ENCODE measurements at places on chromosomes 4 and X. TPM values are rescaled to one million over a fixed set of nuclear protein-coding genes. Genes with fewer than 3 reads are reported as not detected.

Gene SUPT20HL1
- not detected for polyA plus RNA-seq

Gene SPANXA2
- not detected for polyA plus RNA-seq

Gene SH3D19
- polyA plus RNA-seq, result 60.4 TPM

Gene HPGD
- 0.43 TPM for polyA plus RNA-seq

Gene SLC9A6
- 20.5 TPM for polyA plus RNA-seq

Gene FRG2
- not detected for polyA plus RNA-seq

Gene SLC16A2
- 7.7 TPM for polyA plus RNA-seq

Gene PWWP3B
- polyA plus RNA-seq, result 1.9 TPM

Gene GABRG1
- not detected for polyA plus RNA-seq

Gene DCAF4L1
- 0.11 TPM for polyA plus RNA-seq

Gene KCND1
- polyA plus RNA-seq, result 0.19 TPM

Gene NAT8L
- 0.27 TPM for polyA plus RNA-seq

Gene SHOX
- polyA plus RNA-seq, result not detected

Gene RNF175
- 0.44 TPM for polyA plus RNA-seq

Gene AKAP4
- polyA plus RNA-seq, result not detected

Gene C4orf51
- polyA plus RNA-seq, result not detected

Gene HSD17B10
- polyA plus RNA-seq, result 169 TPM

Gene FAT1
- 57.1 TPM for polyA plus RNA-seq
